ENCODE measurements at places on chromosomes 11 and 22. TPM values are rescaled to one million over a fixed set of nuclear protein-coding genes. Genes with fewer than 3 reads are reported as not detected.

Gene CACNA1I
- total RNA-seq, result 9.3 TPM

DNA sequence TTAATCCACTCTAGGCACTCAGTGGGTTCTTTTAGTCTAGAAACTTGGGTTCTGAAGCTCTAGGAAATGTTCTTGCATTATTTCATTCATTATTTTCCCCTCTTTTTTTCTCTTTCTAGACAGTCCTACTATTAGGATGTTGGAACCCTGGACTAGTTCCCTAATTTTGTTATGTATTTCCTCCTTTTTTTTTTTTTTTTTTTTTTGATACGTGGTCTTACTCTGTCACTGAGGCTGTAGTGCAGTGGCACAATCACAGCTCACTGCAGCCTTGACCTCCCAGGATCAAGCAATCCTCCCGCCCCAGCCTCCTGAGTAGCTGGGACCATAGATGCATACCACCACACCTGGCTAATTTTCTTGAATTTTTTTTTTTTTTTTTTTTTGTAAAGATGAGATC is 9.4 kb downstream of the UPB1 start:
- DNase-seq, result no peak

DNA sequence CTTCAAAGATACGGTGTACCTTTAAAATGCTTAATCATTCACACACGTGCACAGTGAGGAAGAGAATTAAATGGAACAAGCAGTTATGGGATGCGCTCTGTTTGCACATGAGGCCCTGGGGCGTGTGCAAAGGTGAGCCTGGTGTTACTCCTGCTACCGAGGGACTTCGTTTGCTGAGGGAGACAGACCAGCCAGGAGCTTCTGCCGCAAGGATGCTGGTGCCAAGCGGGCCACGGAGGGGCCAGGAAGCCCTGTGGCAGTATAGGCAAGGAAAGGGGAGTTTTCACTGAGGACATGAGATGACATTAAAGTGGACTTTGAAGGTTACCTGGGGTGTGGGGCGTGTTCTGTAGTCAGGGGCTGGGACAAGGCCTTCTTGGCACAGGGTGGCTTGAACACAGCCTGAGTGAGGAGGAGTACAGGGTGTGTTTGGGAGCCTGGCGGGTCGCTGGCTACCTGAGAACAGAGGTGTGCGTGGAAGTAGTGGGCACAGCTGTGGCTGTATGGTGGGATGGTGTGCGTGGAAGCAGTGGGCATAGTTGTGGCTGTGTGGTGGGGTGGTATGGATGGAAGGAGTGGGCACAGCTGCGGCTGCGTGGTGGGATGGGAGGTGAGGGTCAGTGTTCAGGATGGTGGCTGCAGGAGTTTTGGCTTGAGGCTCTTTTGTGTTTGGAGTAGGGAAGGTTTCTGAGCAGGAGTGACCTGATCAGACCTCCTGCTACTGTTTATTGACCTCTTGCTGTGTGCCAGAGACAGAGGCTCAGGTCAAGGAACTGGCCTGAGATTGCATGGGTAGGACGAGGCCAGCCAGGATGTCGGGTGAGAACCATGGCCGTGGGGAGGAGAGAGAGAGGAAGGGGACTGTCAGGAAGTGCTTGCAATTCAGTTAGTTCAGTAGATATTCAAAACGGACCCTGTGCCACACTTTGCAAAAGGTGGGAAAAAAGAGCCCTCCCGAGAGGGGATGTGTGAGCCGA is 13.7 kb downstream of the TBC1D22A start:
- DNase-seq, result no peak

- no peak for DNase-seq
Observed at GRCh38 chr22:30186510-30186909, 60.0 kb downstream of the LIF start.

- DNase-seq, result no peak
Observed at GRCh38 chr11:126403022-126403581, 47.6 kb downstream of the ST3GAL4 start.

Gene XNDC1N
- total RNA-seq, result 18.7 TPM

DNA sequence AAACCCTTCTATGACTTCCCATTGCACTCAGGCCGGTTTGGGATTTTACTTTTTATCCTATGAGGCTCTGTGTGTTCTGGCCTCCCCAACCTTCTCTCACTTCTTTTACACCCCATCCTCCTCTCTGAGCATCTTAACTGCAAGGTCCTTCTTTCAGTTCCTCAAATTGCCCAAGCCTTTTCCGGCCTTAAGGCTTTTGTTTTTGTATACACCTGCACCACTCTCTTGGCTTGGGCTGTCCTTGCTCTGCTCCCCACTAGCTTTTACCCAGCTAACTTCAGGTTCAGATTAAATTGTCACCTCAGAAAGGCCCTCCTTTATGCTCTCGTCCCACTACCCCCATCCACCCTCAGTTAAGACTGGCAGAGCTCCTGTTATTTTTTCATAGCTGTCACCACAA is 55.5 kb downstream of the FAM83F start:
- DNase-seq, result no peak

- peak; percentile 76 for DNase-seq
Observed at GRCh38 chr11:3920148-3920852, 64.8 kb downstream of the STIM1 start.

DNA sequence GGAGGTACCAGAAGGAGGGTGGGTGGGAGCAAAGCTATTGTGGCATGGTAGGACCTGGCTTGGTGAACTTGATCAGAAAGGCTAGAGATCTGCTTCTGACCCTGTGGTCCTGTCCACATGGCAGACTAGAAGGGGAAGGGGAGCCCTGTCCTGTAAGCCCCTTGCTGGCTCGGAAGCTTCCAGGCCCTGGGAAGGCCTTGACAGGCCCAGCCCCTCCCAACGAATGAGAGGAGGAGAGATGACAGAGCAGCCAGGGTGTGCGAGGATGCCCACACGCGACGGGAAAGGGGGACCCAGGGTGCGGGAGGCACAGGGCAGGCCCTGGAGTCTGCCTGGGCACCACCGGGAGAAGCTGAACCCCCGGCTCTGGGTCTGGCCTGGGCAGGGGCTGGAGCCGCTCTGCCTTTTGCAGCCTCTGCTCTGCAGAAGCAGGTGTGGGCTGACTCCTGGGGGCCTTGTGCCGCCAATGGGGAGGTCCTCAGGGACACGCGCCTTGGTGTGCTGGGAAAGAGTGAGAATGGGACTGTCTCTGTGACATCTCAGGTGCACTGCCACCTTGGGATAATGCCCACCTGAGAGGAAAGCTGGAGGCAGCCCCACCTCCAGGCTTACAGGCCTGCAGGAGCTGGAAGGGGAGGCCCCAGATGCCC is 1447.5 kb downstream of the BRD1 start:
- no peak for DNase-seq

GRCh38 chr11:1693327-1694063 is 3.5 kb upstream of the KRTAP5-6 start:
- DNase-seq, result peak; percentile 63

Data from activated CD4-positive, alpha-beta T cell treated with anti-CD3 and anti-CD28 coated beads, Interleukin-2, amount 10 ng/mL, durations not matched to agents 7 days and 5 days (primary cell).